ENCODE measurements at places on chromosomes 12 and 14.

DNA sequence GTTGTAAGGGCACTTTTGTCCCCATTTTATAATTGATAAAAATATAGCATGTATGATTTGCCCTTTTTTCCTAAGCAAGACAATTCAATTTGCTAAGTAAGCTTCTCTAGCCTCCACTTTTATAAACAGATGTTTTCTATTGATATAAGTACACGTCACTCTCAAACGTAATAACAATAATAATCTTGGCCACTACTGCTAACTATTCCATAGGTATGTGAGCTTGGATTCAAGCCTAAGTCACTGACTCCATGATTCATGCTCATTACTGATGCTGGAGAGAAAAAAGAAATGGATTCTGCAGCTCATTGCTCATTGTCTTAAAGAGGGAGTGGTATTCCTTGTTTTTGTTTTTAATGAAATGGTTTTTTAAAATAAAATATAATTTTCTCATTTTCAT is 661.0 kb downstream of the GALC start:
- no peak for DNase-seq

DNA sequence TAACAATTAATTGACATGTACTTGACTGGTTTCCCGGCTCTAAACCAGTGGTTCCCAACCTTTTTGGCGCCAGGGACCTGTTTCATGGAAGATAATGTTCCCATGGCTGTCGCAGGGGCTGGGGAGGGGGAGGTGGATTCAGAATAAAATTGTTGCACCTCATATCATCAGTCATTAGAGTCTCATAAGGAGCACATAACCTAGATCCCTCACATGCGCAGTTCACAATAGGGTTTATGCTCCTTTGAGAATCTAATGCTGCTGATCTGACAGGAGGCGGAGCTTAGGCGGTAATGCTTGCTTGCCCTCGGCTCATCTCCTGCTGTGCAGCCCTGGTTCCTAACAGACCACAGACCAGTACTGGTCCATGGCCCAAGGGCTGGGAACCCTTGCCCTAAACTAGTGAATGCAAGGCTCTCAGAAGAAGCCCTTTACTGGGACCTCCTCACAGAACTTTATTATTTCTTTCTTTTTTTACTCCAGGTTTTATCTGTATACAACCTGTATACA is 86.4 kb upstream of the SINHCAF start:
- no peak for DNase-seq

DNA sequence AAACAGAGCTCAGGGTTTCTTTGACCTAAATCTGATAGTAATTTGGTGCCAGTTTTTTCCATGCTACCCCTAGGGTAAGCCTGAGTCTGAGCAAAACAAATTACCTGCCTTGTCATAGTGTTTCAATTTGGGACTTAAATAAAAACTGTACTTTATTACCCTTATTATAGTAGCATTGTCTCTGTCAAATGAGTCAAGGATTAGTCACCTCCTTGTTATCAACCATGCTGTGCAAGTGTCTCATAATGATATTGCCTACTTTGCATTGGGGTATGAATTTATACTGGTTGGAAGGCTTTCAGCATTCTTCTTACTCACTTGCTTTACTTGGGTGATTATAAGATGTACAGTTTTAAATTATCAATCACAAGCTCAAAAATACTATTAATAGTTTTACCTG is 380.0 kb downstream of the LRFN5 start:
- no peak for DNase-seq

GRCh38 chr12:93042684-93043083 is 113.6 kb upstream of the EEA1 start:
- no peak for DNase-seq

- no peak for DNase-seq
Observed at GRCh38 chr14:104725772-104726548, 1.9 kb downstream of the ADSS1 start.

Measured in T-helper 22 cell (primary cell).